Fibroblast of villous mesenchyme (primary cell): ENCODE measurements at places on chromosomes 6 and 20. TPM values are rescaled to one million over a fixed set of nuclear protein-coding genes. Genes with fewer than 3 reads are reported as not detected.

- DNase-seq: no peak
Observed at GRCh38 chr20:60010689-60011458, 52.7 kb downstream of the CDH26 start.

DNA sequence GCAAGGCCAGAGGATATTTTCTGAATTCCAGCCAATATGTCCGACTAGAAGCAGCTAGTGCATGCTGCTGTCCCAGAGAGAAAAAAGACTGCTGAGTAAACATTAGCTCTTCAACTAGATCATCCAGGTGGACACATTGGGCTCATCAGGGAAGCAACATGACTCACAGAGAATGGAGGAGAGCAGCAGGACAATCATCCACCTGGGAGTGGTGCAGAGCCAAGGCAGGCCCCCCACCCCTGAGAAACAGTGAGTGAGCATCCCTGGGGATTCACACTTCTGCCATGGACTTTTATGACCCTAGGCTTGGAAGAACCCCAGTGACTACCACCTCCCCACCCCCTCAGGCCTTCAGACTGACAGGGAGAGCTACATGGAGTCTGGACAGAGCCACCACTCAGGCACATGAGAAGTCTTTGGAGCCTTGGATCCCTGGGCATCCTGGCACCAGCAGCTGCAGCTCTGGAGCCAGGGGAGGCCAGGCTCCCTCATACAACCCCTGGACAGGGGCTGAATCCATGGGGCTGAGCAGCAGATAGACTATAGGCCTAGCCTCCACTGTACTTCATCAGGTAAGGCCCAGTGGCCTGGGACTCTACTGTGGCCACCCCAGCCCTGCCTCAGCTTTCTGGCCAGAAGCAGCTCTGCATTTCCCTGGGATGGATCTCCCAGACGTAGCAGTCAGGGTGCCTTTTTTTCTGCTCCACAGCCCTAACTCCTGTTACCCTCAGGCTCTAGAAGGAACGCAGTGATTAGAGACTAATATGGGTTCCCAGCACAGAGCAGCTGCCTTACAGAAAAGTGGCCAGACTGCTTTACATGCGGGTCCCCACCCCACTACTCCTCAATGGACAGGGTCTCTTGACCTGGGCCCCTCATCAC, 82.9 kb upstream of the RNF217 start:
- DNase-seq: no peak

- no peak for DNase-seq
Observed at GRCh38 chr6:144549837-144550747, 265.0 kb downstream of the UTRN start.

DNA sequence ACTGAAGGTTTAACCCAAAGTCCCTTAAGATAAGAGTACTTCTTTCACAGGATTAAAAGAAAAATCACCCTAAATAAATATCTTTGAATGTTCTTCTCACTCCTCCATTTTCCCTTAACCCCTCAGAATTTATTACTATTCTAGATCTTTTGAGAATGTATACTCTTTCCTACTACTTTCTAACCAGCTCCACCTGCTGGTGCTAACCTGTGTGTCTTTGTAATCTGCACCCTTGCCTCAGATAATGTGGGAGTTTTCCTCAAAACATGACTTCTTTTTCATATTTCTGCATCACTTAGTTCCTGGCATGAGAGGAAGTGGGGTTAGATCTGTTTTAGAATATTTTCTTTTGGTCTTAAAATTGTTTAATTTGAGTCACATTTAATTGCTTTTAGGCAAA, 394.2 kb downstream of the BMP2 start:
- peak; percentile 28 for DNase-seq

DNA sequence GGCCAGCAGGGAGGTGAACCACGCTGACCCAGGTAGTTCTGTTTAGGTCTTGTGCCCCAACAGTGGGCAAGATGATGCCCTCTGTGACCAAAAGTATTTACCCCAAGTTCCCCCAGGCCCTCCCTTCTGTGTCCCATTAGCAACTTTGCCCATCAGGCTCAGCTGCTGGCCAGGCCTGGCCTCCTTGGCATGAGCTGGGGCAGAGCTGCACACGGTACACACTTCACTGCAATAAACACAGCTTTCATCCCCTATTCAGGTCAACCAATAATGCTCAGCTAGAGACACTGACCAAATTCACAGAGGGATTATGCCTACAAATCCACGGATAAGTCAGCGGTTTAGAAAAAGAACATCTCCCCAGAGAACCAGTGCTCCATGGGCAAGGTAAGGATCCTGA, 103.7 kb downstream of the SLC23A2 start:
- DNase-seq: no peak

DNA sequence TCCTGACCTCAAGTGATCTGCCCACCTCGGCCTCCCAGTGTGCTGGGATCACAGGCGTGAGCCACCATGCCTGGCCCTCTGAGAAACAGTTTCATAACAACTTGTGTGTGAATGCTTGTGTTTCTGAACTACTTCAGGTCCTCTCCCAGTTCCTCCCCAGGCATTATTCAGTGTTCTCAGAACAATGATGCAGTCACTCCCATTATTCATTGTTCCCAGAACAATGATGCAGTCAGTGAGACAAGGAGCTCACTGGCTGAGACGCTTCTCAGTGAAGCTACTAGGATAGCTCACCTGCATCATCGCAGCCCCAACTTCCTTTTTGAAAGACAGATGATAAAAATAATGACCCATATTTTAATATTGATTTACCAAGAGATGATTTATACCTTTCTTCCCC, 71.5 kb downstream of the NDUFAF5 start:
- no peak for DNase-seq

GRCh38 chr6:34657307-34657978, 39.1 kb downstream of the ILRUN start:
- DNase-seq: peak; percentile 93

DNA sequence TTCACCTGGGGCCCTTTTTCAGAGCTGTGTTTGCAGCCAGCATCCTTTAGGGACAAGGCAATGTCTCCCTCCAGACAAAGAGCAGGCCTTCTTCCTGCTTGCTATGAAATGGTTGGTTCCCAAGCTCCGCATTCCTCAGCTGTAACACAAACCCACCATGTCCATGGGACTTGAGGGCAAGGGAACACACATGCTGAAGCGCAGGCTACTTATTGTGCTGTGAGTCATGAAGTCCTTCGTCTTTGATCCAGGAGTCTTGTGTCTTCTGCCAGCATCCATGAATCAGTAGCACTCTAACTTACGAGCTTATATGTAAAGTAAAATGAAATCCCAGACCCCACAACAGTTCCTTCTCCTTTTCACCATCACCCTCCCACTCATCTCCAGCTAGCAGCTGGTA, 59.0 kb downstream of the ANKRD60 start:
- DNase-seq: peak; percentile 19

- DNase-seq: no peak
Observed at GRCh38 chr6:80282913-80283554, 176.6 kb downstream of the BCKDHB start.

- DNase-seq: no peak
Observed at GRCh38 chr6:16007146-16007545, 121.7 kb upstream of the MYLIP start.

DNA sequence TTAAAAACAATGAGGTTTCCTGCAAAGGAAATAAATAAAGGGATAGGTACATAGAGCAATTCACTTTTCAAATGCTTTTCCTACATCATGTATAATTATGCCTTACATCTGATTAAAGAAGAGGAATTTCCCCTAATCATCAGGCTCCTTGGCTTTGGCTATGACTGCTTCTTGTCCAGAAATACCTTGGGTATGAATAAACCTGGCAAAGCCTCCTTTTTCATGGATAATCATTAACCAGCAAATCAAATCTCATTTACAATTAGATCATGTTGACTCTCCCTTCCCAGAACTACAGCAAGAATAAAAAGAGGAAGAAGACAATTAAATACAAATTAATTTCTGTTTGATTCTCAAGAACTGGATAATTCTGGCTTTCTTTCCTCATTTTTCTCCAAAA, 58.0 kb upstream of the CD2AP start:
- no peak for DNase-seq

MAPK13 gene
- total RNA-seq: 8.1 and 10.8 TPM in 2 replicates

ASIP gene
- total RNA-seq: not detected in 2 replicates

HEY2 gene
- 0.32 TPM in 1 of 2 replicates, not detected in the other for total RNA-seq
